NCI-H1930 (cell line): ENCODE measurements at places on chromosomes 6 and 20.

GRCh38 chr6:154345811-154346210, 10.8 kb downstream of the IPCEF1 start:
- DNase-seq: no peak

DNA sequence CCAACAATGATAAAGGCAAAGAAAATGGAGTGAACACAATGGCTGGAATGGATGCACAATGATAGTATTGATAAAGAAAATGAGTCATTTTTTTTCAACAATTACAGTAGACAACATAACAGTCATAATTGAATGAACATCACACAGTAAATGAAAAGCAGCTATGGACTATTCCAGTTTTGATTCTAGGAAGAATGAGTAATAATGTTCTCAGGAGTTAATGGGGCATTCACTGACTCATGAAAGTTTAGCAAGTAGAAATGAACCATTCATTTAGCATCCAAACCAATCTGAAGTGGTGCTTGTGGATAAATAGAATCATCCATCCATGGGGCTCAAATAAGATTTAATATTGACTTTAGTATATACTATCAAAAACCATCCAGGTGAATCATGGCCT, 1029.5 kb upstream of the GJE1 start:
- peak; percentile 51 for DNase-seq

GRCh38 chr20:34301587-34302311, 1.4 kb downstream of the AHCY start:
- DNase-seq: no peak

- DNase-seq: no peak
Measured at GRCh38 chr20:50982363-50982762, 23.7 kb downstream of the MOCS3 start.

GRCh38 chr6:91340896-91341395, 754.1 kb upstream of the MAP3K7 start:
- DNase-seq: no peak

DNA sequence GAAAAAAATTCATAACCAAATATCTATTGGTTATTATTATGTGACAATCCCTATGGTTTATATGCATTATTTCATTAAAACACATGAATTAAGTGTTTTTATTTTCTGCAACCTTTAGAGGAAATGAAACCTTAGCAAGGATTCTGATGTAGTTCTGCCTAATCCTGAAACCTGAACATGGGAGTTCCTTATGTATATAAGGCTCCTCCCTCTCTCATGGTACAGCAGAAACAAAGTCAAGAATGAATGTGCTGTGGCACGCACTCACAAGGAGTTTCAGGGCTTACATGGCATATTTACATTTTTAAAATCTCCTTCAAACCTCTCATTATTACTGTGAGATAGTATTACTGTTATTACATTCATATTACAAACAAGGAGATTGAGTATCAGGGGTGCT, 426.4 kb upstream of the CITED2 start:
- DNase-seq: no peak

DNA sequence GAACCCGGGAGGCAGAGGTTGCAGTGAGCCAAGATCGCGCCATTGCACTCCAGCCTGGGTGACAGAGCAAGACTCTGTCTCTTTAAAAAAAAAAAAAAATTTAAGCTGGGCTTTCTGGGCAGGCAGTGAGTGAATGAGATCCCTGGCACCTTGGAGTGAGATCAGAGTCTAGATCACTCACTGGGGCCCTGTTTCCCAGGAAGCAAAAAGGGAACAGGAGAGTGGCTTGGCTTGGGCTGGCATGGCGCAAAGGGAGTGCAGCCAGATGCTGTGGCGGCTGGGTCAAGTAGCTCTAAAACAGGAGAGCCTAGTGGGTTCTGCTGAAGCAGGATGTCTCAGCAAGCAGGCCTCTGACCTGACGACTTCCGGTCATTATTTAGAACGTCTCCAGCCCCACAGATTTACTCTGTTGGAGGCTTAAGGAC, 10.4 kb downstream of the PLCG1 start:
- no peak for DNase-seq

- no peak for DNase-seq
Measured at GRCh38 chr6:40956936-40957335, 82.1 kb downstream of the UNC5CL start.

DNA sequence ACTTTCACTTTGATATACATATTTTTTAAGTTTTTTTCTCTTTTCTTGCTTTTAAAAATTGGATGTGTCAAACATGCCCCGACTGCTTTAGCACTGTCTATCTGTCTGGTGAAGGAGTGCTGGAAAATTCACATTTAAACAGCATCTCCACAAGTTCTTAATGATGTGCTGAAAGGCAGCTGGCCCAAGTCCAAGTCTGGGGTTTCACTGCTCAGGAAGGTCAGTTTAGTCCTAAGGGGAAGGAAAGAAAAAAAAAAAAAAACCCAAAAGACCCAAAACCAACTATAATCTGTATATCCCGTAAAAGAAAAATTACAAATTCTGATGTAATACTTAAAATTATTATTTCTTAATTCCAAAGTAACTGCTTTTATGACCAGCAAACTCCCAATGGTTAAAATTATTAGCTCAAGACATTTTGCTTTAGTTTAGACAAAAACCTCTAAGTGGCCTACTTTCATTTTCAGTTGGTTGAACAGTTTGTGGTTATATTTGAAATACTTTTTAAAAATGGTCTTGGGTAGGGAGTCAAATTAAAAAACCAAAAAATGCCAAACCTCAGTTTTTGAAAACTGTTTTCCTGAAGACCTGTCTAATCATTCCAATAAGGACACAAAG, 79.5 kb upstream of the PREP start:
- DNase-seq: no peak

GRCh38 chr20:43448748-43449535, 8.8 kb upstream of the SRSF6 start:
- peak; percentile 32 for DNase-seq

GRCh38 chr20:25319241-25320034, 71.2 kb downstream of the ABHD12 start:
- DNase-seq: no peak

DNA sequence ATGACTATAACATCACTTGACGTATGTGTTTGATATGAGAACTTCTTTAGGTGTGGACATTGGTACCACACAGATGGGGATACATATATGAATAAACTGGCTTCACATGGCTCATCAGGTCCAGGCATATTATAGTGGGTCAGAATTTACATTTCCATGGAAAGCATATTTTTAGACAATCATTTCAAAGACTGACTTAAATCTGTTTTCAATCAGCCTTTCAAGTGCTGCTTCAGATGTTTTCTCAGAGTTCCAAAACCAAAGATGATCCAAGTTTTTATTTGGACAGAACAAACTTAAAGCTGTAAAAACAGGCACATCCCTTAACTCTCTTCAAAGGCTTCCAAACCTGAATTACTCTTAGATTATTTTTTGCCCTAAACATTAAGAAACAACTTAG, 88.1 kb downstream of the PRSS35 start:
- no peak for DNase-seq

- no peak for DNase-seq
Measured at GRCh38 chr6:49766762-49767161, 20.3 kb downstream of the PGK2 start.

DNA sequence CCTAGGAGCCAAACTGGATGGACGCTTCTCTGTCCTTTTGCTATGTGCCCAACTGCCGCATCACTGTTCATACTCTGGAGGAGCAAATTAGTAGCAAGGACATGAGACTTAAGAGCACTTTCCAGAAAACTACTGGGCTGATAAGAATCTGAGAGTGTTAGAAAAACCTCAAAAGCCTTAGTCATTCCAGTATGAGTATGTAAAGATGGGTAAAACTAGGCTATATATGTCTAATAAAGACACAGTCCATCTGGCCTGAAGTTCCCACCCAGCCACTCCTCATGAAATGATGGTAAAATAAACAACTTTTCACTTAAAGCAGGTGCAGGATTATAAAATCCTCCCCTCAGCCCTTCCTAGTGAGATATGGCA, 30.6 kb downstream of the SHLD1 start:
- no peak for DNase-seq
